ENCODE measurements at places on chromosomes 1 and 21.

DNA sequence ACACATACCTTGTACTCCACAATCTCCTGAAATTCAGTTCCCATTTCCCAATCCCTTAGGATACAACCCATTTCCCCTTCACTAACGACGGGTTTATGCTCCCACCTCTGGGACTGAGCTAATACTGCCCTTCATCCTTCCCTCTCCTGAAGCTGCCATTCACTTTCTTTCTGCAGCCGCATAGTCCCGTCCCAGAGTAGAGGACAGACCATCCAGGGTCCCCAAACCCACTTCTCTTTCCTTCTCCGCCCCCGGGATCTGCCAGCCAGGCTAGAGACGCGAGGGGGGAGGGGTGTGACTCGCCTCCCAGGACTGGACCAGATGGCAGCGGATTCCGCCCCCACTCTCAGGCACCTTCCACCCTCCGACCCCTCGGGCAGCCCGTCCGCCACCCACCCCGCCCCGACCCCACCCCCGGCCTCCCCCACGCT lies 679 bp downstream of the ABL2 start:
- DNase-seq, result no peak

- DNase-seq, result no peak
These were observed 682.4 kb upstream of the ADAMTS5 start for GRCh38 chr21:27649323-27649722.

GRCh38 chr1:240496941-240497340 lies 115.0 kb downstream of the GREM2 start:
- DNase-seq, result no peak

- DNase-seq, result no peak
These were observed 11.8 kb upstream of the SOD1 start for GRCh38 chr21:31647650-31648049.

DNA sequence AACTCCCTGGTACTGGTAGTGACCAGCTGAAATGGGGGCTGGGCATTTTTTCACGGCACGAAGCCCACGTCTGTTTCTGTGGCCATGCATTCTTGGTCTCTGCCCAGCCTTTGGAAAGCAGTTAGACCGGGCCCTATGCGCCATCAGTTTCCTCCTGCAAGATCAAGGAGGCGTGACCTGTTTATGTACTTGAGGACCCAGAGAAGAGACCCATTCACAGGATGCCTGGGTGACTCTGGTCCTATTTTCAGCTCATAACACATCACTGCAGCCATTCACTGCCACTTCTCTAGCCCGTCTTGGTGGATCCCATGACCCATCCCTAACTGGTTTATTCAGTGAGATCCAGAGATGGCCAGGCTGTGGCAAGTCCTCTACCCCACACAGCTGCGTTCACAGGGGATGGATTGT lies 70.4 kb downstream of the SPSB1 start:
- DNase-seq, result no peak

GRCh38 chr1:29875557-29876028 lies 639.3 kb downstream of the PTPRU start:
- DNase-seq, result no peak

DNA sequence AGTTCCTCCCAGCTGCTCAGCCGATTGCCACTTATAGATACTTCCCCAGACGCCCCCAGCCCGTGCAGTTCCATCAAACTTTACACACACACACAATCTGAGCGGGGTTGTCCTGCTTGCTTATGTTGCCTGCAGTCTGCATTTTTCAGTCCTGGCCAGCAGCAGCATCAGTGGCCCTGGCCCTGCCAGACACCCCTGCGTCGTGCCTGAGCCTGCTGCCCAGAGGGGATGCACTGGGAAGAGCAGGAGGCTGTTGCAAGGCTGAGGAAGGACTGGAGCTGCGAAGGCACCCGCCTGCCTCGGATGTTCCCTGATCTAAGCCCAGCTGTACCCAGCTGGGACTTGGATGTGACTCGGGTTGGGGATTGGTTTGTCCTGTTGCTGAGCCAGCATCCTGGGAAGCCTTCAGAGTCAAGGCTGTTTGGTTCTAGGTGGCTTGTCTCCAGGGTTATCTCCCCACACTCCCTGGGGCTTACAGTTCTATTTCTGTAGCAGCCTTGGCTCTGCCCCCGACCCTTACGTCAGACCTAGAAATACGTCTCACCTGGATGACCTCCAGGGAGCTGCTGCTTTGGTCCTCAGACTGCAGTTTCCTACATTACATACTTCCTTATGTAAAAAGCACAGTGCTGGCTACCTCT lies 42.3 kb downstream of the MAN1C1 start:
- no peak for DNase-seq

- DNase-seq, result no peak
These were observed 113.5 kb downstream of the PGBD5 start for GRCh38 chr1:230312676-230313075.

GRCh38 chr1:184745929-184746638 lies 8.6 kb downstream of the EDEM3 start:
- no peak for DNase-seq

GRCh38 chr1:200590001-200590400 lies 30.6 kb downstream of the KIF14 start:
- no peak for DNase-seq

DNA sequence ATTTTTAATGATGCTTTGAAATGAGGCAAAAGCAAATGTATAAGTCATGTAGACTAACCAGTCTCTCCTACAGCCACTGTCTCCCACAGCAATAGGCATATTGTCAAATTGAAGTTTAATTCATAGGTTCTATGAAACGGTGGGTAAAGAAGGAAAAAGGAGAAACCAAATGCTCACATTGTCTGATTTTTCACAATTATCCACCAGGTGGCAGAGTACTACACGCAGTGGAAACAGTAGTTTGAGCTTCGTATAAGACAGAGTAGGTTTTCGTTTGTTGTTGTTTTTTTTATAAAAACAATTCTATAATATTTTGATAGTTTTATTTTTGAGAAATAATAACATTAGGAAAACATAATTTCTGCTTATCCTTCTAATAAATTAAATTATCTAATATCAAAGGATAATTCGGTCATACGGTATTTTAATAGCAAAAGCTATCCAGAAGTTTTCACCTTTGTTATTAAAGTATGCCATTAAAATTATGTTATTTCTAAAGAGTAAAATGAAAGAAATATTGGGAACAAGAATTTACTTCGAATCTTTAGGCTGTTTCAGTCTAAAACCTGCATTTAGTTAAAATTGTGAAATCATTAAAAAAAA lies 39.1 kb downstream of the TYW3 start:
- no peak for DNase-seq

DNA sequence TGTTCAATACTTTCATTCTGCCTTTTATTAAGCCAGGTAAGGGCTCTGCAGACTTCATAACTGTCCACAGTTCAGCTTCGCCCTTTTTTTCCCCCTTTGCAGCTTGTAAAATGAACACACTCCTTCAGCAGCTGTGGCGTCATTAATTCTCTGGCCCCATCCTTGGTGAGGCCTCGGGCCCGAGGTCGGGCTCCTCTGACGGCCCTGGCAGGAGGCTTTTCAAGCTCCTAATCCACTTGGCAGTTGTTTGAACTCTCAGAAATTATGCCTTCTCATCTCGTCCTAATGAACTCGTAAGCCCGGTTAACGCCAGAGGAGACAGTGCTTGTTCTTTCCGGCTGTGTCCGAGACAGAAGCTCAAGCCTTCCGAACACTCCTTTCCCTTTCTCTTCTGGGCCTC lies 18.1 kb upstream of the EPHA8 start:
- DNase-seq, result no peak

GRCh38 chr1:115771094-115771846 lies 2.8 kb upstream of the CASQ2 start:
- DNase-seq, result no peak

DNA sequence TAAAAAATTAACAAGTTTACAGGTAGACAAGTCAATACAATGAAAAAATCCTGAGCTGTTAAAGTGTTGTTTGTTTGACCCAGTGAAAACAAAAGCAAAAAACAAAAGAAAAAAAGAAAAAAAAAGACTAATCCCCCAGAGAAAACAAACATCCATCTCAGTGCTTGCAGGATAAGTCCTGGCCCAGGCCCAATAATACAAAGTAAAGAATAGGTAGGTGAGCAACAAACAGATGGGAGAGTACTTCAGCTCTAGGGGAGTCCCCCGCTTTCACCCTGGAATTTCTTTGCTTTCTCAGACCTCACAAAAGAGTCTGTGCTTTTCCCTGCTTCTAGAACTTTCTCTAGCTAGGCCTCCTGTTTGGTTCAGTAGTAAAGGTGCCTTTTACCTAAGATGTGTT lies 70.3 kb downstream of the ABCA4 start:
- no peak for DNase-seq

- DNase-seq, result no peak
These were observed 139.9 kb downstream of the CLIC6 start for GRCh38 chr21:34808569-34809204.

DNA sequence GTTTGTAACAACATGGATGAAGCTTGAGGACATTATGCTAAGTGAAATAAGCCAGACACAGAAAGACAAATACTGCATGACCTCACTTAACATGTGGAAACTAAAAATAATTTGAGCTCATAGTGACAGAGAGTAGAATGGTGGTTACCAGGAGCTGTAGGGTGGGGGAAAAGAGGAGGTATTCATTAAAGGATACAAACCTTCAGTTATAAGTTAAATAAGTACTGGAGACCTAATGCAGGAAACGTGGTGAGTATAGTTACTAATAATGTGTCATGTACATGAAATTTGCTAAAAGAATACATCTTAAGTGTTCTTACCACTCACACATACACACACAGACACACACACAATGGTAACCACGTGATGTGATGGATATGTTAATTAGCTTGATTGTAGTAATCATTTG lies 86.7 kb downstream of the NGF start:
- DNase-seq, result no peak

GRCh38 chr21:46171996-46172862 lies 12.0 kb downstream of the SPATC1L start:
- no peak for DNase-seq

GRCh38 chr1:11650331-11650991 lies 3.8 kb downstream of the FBXO2 start:
- DNase-seq, result peak; percentile 64

DNA sequence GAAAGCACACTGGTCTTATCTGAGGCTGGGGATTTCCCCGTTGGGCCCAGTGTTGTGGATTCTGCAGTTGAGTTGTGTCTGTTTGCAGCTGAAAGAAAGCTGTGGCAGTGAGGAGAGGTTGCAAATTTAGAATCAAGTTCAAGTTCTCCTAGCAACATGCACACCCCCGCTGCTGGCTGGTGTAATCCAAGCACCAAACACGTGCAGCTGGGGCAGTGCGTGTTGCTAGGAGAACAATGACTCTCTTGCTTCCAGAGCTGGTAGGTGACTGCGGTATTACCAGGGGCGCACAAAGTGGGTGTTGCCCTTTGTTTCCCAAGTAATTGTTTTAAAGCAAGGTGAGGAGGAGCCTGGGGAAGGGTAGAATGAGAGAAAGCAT lies 91.5 kb downstream of the IER5 start:
- no peak for DNase-seq

GRCh38 chr1:103937763-103938357 lies 188.2 kb downstream of the AMY1C start:
- no peak for DNase-seq

- no peak for DNase-seq
These were observed 40.5 kb upstream of the TARBP1 start for GRCh38 chr1:234519506-234519905.

DNA sequence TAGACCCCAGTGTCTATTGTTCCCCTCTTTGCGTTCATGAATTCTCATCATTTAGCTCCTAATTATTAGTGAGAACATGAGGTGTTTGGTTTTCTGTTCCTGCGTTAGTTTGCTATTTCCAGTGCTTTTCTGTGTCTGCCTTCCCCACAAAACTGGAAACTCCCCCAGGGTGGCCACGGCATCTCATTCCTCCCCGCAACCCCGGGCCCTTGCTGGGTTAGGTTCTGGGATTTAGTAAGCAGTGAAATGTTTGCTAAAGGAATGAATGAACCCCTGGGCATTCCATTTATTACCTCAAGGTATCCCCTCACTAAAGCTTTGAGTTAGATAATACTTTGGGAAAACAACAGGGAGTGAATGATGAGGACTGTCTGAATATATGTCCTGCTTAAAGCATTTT lies 142.9 kb downstream of the GLUL start:
- no peak for DNase-seq

DNA sequence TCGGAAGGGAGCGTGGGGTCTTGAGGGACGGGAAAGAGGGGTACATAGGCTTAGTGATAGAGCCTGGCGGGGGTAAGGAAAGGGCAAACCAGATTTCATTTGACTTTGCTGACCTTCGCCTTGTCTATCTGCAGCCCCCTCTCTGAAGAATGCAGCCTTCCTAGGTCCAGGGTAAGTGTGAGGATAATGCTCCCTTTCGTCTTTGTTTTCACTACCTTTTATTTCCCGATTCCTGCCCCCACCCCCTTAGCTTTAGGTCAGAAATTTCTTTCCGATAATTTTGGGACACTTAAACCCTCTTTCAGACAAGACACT lies 396 bp downstream of the ATP5PB start:
- DNase-seq, result no peak

GRCh38 chr21:29753216-29753615 lies 186.6 kb downstream of the GRIK1 start:
- DNase-seq, result no peak

DNA sequence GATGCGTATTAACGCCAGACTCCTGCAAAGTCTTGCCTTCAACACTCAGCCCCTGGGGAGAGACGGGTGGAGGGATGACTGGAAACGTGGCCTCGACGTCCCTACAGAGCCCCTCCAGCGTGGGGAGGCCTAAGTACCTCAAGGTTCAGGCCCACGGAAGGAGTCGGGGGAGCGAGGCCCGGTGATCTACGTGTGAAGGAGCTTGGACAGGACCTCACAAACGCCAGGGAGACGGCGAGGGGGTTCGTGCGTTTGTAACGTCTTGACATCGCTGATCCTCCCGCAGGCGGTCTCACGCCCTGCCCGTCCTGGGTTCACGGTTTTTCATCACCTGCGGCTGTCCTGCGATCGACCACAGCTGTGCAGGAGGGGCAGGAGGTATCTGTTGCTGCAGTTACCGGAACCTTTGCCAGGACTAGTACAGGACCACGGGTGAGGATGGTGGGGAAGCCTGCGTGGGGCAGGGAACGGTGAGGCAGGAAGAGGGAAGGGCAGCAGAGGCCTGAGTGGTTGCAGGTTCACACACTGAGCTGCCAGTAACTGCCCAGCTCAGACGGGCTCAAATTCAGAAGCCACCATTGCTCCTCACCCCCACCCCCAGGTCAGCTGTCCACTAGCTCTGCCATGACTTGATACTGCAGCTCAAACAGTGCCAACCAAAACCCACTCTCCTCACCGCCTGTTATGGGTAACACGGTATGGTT lies 889 bp upstream of the CCNL2 start:
- no peak for DNase-seq

GRCh38 chr1:240151136-240151735 lies 59.6 kb downstream of the FMN2 start:
- DNase-seq, result no peak

- no peak for DNase-seq
These were observed 118.2 kb downstream of the OSBPL9 start for GRCh38 chr1:51734896-51735745.

DNA sequence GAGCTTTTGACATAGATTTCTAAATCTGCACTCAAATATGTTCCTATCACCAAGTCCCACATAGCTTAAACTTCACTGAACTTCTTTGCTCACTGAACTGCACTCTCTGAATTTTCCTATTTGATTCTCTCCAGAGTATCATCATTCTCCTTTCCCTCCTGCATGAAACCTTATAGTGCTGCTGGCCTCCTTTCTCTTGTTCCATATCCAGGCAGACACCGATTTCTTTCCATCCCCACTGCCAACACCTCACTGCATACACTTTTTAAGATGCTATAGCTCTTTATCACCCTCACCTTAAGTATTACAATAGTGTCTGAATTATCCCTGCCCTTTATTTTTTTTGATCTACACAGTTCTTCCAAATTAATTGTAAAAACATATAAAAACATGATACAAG lies 3.1 kb upstream of the TRIM45 start:
- DNase-seq, result no peak

Measured in activated CD8-positive, alpha-beta memory T cell treated with anti-CD3 and anti-CD28 coated beads for 1 hour (primary cell).